ENCODE measurements at places on chromosomes 2 and 18.

GRCh38 chr2:203796248-203797010 is 71.1 kb upstream of the CTLA4 start:
- no peak for DNase-seq

DNA sequence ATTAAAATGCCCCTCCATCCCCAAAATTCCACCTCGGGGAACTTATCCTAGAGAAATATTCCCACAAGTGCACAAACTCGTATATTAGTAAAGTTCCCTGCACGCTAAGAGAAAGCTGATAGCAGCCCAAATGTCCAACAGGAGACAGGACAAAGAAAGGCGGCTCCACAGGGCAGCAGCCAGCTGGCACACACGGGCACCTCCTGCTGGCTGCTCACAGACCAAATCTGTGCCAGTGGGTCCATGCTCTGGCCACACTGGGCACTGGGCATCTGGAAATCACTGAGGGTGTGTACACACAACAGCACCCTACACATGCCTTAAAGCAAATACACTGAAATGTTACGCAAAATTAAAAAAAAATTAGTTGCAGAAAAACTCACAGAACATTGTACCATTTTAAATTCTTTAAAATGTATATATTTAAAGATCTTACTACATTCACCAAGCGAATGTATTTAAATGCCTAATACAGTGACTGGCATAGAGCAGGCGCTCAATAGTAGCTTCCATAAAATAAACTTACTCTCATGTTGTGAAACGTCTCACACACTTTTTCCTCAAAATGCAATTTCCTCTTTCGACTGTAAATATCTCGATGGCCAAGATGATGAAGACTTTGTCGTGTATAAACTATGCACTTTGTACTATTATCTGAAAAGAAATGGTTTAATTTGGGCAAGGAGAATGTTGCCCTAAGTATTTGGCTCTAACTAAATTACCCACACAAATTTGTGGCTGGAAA is 19.4 kb downstream of the ZNF516 start:
- DNase-seq, result no peak

DNA sequence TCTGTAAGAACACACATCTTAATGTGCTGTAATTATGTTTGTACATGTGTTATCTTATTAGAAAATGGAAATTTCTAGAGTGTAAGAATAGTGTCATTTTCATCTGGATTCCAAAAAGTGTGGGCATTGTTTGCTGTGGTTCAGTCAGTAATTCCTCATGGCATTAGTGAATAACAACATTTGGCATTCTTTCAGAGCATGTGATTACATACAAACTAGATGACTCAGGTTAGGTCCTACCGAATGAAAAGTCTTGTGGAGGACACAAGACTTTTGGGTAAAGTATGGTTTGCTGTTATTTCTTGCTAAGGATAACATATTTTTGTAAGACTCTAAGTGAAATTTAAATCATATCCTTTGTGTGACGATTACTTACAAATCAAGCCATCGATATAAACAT is 593.1 kb upstream of the NRXN1 start:
- no peak for DNase-seq

GRCh38 chr18:11826836-11827235 is 24.4 kb upstream of the CHMP1B start:
- no peak for DNase-seq

DNA sequence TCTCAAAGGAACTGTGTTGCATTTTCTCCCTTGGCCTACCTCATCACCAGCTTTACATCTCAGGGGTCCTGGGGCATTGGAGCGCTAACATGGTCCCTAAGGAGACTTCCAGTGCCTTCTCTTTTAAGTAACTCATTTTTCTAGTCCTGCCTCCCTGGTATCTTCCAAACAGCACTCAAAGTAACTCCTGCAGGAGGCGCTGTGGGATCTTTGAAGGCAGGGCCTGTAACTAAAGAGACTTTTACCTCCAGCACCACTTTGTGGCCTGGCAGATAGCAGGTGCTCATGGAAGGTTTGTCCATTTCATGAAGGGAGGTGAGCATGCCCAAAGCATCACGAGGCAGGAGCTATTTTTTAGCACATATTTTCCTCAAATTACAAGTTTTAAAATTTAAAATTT is 411.0 kb upstream of the GYPC start:
- no peak for DNase-seq

DNA sequence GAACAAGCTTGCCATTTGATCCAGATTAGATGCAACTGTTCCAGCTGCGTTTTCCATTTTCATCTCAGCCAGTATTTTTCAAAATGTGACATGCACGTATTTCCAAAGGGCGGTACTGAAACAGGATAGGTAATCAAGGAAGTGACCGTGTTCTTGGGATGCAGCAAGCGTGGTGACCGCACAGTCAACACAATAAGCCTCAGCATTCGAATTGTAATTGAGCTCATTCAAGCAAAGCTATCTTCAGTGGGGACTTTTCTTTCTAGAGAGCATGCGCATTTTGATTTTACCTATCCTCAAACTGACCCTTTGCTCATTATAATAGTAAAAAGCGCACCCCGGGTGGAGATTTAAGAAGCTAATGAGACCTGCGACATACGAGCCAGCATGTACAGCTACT is 3.4 kb upstream of the ALPP start:
- no peak for DNase-seq

- DNase-seq, result no peak
Measured at GRCh38 chr18:28816155-28816554, 639.2 kb upstream of the CDH2 start.

DNA sequence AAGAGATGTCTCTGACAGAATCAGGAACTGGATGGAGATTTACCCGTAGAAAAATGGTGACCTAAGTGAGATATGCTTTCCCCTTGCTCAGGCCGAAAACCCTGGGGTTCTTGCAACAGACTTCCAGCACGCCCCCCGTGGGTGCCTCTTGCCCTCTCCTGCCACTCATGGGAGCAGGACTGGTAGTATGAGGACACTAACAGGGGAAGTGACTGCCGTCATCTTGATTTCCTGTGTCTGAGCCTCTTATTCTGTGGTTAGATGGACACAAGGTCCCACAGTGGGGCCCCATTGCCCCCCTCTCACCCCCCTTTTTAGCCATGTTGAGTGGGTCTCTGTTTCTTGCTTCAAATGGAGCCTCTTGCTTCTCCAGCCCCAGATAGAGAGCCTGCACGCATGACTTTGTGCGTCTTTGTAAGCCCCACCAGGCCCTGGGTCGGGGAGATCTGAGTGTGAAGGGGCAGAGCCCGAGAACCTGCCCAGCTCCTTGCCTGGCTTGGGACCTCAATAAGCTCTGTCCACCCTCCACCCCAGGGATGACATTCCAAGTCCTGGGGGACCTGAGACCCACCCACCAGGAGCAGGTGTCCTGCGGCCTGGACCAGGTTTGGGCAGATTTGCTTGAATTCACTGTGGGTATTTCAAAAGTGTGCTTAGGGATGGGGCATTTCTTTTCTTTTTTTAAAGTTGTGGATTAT is 12.6 kb downstream of the GNLY start:
- DNase-seq, result no peak

DNA sequence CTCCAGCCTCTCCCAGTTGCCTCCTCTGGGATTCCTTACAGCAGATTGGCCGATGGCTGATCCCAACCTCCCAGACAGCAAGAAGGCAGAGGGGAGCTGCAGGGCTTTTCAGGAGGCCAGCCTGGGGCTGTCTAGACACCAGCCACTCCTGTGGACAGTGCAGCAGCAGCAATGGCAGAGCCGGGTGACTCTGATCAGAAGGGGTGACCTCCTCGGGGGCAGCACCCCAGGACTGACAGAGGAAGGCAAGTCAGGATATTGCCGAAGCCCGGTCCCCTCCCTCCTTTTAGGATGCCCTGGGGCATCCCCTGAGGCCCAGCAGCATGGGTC is 84.5 kb downstream of the INHBB start:
- DNase-seq, result no peak

- no peak for DNase-seq
Measured at GRCh38 chr2:36492216-36492945, 105.6 kb downstream of the FEZ2 start.

Data from stimulated activated CD8-positive, alpha-beta memory T cell treated with anti-CD3 and anti-CD28 coated beads, Interleukin-15, amount 100 ng/mL, for 1 hour (primary cell).